HCT116 (cell line): ENCODE measurements at places on chromosomes 5 and 9.

DNA sequence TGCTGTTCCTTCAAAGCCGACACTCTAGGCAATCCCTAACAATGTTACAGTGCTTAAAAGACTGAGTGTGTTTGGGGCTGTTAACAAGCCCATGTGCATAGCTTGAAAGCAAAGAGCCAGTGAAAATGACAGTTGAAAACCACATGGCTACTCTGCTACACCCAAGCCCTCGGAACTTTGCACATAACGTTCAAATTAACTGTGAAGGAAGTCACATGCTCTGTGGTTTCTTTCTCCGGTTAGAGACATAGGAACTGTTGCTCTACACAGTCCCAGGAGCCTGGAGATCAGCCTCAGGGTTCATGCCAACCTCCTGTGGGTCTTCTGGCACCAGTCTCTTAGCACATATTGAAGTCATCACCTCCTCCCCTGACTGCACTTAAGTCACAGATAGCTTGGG is 51.1 kb downstream of the C9orf152 start:
- no peak for DNase-seq

DNA sequence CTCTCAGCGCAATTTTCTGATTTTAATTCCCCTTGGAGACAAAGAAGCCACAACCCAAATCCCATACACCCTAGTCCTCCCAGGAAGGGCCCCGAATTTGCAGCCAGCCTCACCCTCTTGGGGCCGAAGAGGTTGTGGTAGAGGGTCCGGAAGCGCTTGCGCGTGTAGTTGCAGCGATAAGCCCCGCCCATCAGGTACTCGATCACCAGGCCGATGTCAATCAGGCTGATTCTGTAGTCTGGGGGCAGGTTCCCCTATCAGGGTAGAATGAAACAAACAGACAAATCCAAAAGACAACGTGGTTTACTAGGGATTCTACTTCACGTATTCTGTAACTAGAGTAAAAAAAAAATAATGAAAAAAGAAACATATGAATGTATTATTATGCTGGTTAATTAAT is 210.6 kb upstream of the KLF9 start:
- no peak for DNase-seq

- no peak for DNase-seq
Measured at GRCh38 chr9:112072721-112073638, 102.1 kb downstream of the SUSD1 start.

- DNase-seq = no peak
Measured at GRCh38 chr9:95862343-95862742, 13.1 kb upstream of the ERCC6L2 start.

DNA sequence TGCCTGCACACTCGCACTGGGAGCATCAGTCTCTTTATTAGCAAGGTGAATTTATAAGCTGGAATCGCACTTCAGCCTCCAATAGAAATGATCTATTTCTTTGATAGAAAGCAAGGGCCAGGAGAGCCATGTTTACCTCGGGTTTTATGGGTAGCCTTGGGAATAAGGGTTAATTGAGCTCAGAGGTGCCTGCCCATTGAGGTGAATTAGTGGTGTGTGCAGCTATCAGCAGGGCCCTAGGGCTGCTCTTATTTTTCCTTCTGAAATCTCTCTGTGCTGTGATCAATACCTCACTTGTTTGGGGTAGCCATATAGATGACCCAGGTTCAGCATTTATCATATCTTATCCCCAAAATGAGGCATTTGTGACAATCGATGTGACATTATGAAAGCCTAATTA is 297.8 kb downstream of the EBF1 start:
- DNase-seq = no peak

DNA sequence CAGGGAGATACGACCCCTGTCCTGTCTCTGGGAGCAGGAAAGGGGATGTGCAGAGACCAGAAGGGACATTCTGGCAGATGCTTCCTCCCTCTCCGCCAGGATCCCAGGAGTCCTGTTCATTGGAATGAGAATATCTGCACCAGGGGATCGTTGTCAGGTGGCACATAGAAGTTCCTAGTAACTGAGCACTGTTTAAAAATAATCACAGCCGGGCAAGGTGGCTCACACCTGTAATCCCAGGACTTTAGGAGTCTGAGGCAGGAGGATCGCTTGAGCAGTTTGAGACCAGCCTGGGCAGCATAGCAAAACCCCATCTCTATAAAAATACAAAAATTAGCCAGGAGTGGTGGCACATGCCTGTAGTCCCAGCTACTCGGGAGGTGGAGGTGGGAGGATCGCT is 12.3 kb downstream of the SARDH start:
- DNase-seq = no peak

- DNase-seq = no peak
Measured at GRCh38 chr5:35066260-35066795, 18.6 kb upstream of the AGXT2 start.

DNA sequence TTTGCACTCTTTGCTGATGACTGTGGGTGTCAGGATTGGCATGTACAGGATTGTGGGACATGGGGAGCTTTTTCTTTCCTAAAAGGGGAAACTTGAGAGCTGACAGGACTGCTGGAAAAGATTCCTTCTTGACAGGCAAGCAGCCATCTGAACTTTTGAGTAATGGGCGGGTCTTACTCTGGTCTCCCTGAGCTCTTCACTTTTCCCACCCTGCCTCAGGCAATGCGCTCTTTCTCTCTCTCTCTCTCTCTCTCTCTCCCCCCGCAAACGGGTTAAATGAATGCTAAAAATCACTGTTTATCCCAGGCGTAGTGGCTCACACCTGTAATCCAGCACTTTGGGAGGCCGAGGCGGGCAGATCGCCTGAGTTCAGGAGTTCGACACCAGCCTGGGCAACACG is 37.1 kb upstream of the F2RL1 start:
- no peak for DNase-seq

- DNase-seq = no peak
Measured at GRCh38 chr5:8474569-8474930, 605.6 kb downstream of the MTRR start.

DNA sequence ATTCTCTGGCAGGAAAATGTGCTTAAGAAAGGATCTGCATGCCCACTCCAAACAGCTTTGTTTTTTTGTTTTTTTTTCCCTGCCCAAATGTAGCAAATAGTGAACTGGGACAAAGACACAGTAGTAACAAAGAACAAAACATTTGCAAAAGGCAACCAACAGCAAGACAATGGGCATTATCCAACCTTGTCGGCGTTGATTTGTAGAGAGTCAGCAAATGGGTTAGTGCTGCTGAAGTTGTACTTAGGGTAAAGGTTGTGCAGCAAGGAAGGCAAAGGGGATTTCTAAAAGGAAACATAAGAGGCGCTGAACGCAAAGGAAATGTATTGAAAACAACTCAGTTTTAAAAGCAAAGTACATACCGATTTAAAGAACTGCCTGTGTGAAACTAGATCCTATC is 136.2 kb downstream of the MPDZ start:
- DNase-seq = no peak

GRCh38 chr9:112535301-112535700 is 48.7 kb downstream of the KIAA1958 start:
- no peak for DNase-seq

DNA sequence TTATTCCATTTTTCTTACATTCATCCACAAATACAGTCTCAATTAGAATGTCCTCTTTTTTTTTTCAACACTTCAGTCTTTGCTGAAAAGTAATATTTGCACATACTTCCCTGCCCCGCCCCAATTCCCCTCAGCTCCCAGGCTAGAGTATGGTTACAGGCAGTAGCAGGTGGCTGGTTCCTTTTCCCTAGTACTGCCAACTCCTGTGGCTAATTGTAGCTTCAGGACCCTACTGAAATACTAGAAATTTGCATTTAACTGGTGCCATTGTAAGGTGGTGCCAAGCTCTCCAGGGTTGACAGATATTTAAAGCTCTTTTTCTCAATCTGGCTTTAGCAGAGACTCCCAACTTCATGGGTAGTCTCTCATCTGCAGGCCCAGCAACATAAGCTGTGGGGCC is 80.3 kb downstream of the FAM81B start:
- no peak for DNase-seq

- no peak for DNase-seq
Measured at GRCh38 chr9:84152204-84152603, 171.6 kb downstream of the RMI1 start.
